ENCODE measurements at places on chromosomes 2 and 18.
A peak's percentile ranks its signal among the peaks of the same experiment; 100 is the strongest.

DNA sequence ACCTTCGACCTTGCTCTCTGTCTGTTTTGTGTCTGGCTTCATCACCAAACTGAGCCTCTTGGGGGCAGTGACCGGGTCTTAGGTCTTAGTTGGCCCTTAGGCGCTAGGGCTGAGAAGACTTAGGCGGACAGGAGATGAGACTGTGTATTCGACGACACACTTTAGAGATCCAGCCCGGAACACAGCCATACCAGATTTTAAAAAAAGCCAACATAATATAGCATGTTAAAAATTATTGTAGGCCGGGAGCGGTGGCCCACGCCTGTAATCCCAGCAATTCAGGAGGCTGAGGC lies 9.5 kb upstream of the PROC start:
- no peak for DNase-seq

DNA sequence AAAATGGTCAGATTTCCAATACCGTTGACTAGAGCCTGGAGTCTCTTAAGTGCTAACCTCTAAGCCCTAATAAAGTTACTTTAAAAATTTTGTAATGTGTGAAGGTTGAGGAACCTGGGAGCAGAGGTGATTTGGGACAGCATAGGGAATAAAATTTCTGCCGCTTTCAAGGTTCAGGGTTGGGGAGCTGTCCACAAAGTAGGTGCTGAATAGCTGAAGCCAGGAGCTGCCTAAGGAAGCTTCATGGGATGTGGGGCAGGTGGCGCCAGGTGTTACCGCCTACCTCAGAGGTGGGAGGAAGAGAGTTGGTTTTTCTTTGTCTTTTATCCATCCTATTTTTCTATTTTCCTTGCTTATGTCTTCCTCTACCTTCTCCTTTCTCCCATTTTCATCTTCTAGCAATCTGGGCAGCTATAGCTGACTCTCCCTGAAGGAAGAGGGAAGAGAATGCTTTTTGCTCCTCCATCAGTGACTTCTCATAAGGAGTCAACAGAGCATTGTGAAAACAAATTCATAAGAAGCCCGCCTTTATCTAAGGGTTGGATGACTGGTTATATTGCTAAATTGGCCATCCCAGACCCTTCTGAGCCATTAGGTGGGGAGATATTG lies 178.7 kb downstream of the CLIP4 start:
- DNase-seq = peak; percentile 27

- DNase-seq = no peak
Measured at GRCh38 chr2:47483191-47483590, 80.2 kb downstream of the MSH2 start.

DNA sequence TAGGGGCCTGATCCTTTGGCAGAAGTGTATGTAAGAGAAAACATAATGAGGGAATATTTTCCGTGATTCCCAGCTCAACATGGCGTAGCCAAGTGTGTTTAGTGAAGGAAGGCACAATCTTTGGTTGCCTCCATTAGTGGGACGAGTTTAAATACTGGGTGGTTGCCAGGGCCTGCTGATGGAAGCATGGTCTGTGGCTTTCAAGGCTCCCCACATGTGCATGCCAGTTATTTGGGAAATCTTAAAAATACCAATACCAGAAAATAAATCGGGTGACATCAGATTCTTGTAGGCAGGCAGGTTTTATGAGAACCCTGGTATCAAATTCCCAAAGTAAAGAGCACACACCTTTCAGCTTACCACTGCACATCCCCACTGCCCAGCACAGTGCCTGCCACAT lies 7.1 kb downstream of the MYL12A start:
- no peak for DNase-seq

DNA sequence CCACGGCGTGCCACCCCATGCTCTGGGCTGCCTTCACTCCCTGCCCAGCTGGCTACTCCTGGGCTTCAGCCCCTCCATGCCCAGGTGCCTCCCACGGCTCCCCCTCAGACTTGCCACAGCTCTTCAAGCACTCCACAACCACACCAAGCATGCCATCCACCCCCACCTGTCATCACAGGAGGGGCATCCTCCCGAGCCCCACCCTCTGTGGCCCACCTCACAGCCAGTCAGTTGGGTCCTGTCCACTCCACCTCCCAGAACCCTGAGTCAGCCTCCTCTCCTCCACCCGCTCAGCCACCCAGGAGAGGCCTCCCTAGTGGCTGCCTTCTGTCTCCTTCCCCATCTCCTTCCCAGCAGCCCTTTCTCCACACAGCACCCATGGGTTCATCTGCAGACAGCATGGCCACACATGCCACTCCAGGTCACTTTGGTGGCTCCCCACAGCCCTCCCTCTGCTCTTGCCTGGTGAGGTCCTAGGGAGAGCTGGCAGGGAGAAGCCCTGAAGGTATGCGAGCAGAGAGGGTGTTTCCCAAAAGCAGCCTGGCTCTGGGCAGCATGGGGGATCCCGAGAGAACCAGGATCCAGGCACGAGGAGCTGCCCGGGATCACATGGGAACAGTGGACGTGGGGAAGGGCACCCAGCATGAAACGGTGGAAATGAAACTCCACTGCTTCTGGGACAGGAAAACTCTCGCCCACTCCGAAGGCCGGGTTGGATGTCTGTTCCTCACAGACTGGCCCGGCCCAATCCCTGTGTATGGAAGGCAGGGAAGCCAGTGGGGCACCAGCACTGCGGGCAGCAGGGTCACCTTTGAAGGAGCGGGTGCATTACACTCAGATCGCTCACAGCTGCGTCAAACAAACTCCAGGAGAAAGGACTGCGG lies 2.7 kb downstream of the LIMS2 start:
- DNase-seq = no peak

DNA sequence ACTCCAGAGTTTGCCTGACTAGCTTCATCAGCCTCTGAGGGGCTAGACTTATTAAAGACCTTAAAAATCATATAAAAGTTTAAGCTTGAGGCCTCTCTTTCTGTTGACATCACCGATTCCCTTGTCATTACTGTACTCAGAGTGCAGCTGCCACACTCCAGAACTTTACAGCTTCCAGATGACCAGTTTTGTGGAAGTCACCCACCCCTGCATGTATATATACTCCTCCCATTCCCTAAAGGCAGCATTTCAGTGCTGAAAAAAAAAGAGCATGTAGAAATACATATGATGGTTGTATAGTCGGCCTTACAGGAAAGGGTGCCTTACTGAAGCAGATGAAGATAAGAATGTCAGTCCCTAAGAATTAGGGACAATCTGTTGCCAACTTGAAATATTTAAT lies 117.3 kb downstream of the FEZ2 start:
- no peak for DNase-seq
